ENCODE measurements at places on chromosomes 3 and 15.
A peak's percentile ranks its signal among the peaks of the same experiment; 100 is the strongest.

DNA sequence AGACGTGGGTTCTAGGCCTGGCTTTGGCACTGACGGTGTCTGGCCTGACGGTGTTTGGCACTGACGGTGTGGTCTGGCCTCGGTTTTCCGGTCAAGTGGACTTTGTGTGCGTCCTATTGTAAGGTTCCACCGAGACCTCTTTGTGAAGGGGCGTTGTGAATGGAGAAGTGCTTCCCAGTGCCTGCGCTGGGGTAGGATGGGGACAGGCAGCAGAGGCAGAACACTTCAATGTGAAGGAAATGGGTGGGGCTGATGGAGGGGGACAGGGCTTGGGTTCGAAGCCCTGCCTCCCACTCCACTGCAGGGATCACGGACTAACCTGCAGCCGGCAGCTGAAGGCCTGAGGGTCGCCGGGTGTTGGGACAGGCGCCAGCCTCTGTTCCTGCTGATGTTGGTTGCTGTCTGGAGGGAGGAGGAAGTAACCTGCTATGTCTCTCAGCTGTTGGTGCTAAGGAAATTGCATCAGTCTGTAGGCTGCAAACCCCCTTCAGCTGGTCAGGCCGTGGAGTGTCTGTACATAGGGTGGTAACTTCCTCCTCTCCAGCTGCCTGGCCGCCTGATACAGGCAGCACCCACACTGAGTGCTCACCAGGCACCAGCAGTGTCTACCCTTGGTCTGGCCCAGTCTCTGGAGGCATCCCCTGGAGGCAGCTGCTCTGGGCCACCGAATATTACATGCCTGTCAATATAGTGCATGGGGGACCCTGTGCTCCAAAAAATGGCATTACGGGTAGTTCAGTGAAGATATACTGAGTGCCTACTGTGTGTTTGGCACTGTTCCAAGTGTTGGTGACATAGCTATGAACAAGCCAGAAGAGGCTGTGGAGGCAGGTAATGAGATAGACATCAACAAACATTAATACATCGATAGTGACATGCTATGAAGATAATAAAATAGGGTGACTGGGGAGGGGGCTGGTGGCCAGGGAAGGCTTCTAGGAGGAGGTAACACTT lies 1.1 kb downstream of the TM6SF1 start:
- peak; percentile 3 for DNase-seq

DNA sequence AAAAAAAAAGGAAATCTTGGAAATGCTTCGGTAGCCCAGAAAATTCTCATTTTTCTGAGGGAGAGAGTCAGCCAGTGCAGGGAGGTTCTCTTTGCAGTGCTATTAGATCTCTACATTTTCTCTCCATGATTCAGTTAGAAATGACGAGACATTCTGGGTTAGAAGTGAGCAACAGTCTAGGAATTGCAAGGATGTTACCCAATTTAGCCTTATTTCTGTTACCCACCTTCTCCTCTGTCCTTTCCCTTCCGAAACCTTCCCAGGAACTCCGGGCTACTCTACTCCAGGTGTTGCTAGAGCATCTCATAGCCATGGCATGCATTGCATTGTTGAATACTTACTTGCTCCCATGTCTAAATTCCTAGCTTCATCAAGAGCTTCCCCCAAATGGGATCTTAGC lies 106.8 kb downstream of the EDEM1 start:
- no peak for DNase-seq

DNA sequence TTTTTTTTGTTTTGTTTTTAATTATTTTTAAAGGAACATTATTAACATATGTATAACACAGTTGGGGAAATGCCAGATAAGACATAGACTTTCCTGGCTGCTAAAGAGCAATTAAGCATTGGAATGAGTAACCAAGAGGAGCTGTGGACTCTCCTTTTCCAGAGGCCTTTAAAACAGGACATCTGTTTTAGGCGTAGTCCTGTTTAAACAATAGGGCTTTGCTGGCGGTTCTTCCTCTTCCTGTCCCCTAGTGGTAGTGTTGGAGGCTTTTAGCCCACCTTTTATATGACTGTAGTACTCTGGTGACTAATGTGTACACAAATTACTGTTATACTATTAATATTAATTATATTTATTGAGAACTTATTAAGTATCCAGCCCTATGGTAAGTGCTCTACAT lies 81.9 kb downstream of the PPARG start:
- no peak for DNase-seq

GRCh38 chr15:90701880-90702630 lies 15.1 kb upstream of the BLM start:
- DNase-seq = no peak

- DNase-seq = no peak
Observed at GRCh38 chr3:162034368-162034767, 537.8 kb downstream of the OTOL1 start.

- no peak for DNase-seq
Observed at GRCh38 chr3:12486916-12487315, 2.6 kb downstream of the TSEN2 start.

DNA sequence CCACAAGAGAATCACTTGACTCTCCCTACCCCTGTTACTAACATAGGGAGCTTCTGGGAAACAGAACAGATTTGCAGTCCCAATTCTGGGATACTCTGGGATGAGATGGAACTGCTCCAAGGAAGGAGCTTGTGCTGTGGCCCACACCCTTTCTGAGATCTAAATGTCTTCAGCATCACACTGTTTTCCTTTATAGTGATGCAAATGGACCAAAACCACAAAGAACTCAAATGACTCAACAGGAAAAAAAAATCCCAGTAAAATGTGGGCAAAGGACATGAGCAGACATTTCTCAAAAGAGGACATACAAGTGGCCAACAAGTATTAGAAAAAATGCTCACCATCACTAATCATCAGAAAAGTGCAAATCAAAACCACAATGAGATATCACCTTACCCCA lies 155.6 kb downstream of the NECTIN3 start:
- DNase-seq = no peak

DNA sequence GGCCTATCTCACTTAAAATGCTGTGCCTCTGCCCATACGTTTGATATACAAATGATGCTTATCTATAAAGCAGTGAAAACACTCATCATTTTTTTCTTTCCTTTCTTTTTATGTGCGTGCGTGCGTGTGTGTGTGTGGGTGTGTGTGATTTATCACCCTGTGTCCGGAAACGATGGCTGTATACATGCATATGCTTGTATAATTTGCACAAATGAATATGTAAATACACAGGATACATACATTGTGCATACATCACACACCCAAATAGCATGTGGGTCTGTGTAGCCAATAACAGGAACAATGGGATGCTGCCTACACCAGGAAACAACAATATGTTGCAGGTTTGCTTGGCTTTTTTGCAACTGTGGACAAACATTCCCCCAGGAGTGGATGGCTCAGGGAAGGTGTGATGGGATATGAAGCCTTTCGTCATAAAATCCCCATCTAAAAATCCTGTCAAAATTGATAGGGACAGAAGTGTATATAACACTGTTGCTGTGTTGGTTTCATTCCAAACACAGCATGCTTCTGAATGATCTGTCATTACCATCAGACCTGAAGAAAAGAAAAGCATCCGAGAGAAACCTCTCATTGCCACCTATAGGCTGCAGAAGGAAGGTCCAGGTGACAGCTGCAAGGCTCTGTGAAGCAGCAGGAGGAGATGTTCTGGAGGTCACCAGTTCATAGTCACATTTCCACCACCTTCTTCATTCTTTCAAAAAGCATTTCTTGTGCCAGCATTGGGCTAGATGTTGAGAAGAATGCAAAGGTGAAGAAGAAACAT lies 503.9 kb upstream of the NR2F2 start:
- no peak for DNase-seq

- DNase-seq = no peak
Observed at GRCh38 chr3:64360280-64360679, 135.0 kb upstream of the PRICKLE2 start.

DNA sequence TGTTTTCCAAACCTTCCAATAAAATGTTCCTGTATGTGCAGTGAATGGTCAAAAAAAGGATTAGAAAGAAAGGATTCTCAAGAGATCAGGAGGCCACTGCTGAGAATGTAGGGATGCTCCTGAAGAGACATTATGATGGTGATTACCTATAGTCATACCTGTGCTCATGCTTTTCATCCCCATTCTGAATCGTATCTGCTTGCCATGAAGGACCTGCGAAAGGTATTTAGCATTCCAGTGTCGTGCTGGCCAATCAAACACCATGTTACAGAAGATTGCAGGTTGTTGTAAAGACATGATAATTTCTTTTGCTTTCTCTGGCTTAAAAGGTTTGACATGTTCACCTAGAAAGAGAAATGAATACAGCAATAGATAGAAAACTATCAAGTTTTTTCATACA lies 16.1 kb downstream of the HSPBAP1 start:
- DNase-seq = no peak

GRCh38 chr15:76994001-76994400 lies 925 bp upstream of the PSTPIP1 start:
- DNase-seq = no peak

- no peak for DNase-seq
Observed at GRCh38 chr3:160200353-160200752, 24.9 kb upstream of the C3orf80 start.

GRCh38 chr15:55802600-55803376 lies 59.8 kb upstream of the PRTG start:
- no peak for DNase-seq

GRCh38 chr15:64026591-64026990 lies 19.7 kb downstream of the DAPK2 start:
- DNase-seq = no peak

DNA sequence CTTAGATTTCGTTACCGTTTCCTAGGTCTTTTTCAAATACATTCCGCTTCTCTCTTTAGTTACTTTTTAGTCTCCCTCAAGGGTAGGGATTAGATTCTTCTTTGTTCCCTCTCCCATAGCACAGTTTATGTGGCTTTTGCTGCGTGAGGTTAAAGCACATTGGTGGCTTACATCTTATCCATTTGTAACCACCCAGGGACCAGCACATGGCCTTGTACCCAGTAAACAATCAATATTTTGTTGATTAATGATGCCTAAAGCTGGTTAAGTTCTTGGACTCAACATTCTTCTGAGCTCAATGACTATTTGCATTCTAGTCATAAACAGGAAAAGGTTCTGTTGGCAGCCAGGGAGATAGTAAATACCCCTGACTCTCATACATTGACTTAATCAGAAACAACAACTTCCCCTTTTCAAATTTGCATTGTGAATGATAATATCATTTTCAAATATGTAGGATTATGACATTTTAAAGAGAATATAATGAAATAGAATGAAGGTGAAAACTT lies 60.2 kb downstream of the CACNA1D start:
- no peak for DNase-seq

GRCh38 chr3:18512007-18512406 lies 86.9 kb upstream of the SATB1 start:
- DNase-seq = no peak

DNA sequence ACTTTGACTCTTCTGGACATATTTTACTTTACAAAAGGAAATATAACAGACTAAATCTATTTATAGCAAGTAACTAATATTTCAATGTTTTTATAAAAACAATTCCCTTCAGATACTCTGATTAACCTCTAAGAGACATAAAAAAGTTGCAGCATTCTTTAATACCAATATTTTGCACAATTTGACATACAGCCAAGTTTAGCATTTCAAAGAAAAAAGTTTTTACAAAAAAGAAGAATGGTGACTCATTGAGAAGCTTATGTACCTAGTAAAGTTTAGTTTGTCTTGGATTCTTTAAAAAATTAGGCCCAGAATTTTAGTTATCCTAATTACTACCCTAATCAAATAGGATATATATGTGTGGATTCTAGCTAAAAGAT lies 17.6 kb downstream of the DAZL start:
- no peak for DNase-seq

DNA sequence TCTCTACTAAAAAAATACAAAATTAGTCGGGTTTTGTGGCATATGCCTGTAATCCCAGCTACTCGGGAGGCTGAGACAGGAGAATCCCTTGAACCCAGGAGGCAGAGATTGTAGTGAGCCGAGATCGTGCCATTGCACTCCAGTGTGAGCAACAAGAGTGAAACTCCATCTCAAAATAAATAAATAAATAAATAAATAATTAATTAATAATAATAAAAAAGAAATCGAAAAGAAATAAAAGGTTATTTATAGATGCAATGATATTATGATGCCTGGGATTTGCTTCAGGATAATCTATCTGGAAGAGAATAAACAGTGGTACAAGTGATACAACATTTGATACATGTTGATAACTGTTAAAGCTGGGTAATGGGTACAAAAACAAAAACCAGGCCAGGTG lies 58.6 kb downstream of the SOX2 start:
- DNase-seq = no peak

DNA sequence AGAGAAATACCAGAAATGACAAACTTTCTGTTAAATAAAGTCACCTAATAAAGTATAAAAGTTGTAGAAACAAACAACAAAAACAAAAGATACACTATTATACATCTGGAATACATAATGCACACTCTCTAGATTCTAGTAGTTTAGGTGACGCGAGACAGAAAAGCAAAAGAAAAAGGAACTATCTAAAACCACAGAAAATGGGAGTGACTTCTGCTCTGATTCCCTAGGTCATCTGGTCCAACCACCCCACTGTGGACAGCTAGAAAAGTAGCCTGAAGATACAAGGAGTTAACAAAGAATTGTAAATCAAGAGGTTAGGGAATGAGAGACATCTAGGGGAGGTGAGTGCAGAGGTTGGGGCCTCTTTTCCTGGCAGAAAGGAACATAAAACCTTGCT lies 39.1 kb downstream of the DHX36 start:
- no peak for DNase-seq

GRCh38 chr3:32220006-32220405 lies 18.5 kb upstream of the CMTM8 start:
- DNase-seq = no peak

DNA sequence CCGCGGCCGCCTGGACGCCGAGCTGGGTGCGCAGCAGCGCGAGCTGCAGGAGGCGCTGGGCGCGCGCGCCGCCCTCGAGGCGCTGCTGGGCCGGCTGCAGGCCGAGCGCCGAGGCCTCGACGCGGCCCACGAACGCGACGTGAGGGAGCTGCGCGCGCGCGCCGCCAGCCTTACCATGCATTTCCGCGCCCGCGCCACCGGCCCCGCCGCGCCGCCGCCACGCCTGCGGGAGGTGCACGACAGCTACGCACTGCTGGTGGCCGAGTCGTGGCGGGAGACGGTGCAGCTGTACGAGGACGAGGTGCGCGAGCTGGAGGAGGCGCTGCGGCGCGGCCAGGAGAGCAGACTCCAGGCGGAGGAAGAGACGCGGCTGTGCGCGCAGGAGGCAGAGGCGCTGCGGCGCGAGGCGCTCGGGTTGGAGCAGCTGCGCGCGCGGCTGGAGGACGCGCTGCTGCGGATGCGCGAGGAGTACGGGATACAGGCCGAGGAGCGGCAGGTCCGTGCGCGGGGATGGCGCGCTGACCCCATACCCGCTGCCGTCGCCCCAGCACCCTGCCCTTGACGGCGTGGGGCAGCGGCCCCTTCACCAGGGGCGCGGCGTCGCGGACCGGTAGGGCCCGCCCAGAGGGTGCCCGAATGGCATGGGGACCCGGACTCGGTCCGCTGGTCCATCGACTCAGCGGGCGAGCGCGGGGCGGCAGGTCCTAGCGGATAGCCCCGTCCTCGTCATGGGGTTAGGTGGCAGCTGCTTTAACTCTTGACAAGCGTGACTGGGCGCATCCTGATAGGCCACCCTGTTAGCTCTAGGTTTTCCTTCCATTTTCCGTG lies 848 bp downstream of the SYNM start:
- DNase-seq = no peak

- no peak for DNase-seq
Observed at GRCh38 chr3:67976663-67977062, 322.3 kb upstream of the SUCLG2 start.
